ENCODE measurements at places on chromosomes 11 and 22. TPM values are rescaled to one million over a fixed set of nuclear protein-coding genes. Genes with fewer than 3 reads are reported as not detected.

GRCh38 chr11:73980001-73980961, 2.4 kb downstream of the UCP2 start:
- peak; percentile 20 for DNase-seq

- no peak for DNase-seq
These were observed 89.0 kb downstream of the MICAL2 start for GRCh38 chr11:12199231-12199948.

GRCh38 chr22:49004484-49005399, 822.9 kb downstream of the BRD1 start:
- no peak for DNase-seq

DNA sequence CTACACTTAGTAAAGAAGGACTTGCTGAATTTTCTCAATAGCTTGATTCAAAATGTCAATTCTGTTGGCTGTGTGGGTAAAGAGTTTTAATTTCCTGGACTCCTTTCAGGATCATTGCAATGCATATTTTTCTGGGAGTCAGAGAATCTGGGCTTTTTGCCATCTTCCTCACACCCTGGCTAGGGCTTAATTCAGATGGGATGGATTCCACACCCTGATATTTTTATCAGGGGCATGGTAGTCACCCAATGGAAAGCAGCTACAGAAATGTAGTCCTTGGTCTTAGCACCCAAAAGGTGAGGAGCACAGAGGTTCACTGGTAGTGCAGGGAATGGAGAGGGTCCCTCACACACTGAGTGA, 79.3 kb downstream of the SGSM3 start:
- no peak for DNase-seq

KIRREL3 gene
- 1.1 TPM for polyA plus RNA-seq

DNA sequence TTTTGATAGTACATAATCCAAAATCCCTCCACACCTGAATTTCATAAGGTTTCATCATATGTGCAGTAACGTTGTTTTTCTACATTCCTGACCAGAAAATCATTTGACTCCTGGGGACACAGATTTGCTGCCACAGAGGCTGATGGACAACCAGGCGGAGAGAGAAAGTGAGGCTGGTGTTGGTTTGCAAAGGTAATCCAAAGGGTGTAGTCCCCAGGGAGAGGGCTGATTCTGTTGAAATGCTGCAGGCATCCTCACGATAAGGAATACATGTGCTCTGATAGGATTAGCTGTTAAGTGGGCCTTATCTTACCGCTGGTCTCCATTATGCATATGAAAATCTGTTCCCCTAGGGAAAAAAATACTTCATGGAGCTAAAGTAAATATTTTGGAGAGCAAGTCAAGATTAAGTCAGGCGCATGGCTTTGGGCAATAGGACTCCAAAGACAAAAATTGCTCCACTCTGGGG, 8.1 kb downstream of the APOL6 start:
- DNase-seq = no peak

GRCh38 chr11:27087432-27087831, 46.8 kb downstream of the BBOX1 start:
- DNase-seq = no peak

C11orf65 gene
- 2.5 TPM for polyA plus RNA-seq

PNPLA3 gene
- polyA plus RNA-seq = 0.49 TPM

DNA sequence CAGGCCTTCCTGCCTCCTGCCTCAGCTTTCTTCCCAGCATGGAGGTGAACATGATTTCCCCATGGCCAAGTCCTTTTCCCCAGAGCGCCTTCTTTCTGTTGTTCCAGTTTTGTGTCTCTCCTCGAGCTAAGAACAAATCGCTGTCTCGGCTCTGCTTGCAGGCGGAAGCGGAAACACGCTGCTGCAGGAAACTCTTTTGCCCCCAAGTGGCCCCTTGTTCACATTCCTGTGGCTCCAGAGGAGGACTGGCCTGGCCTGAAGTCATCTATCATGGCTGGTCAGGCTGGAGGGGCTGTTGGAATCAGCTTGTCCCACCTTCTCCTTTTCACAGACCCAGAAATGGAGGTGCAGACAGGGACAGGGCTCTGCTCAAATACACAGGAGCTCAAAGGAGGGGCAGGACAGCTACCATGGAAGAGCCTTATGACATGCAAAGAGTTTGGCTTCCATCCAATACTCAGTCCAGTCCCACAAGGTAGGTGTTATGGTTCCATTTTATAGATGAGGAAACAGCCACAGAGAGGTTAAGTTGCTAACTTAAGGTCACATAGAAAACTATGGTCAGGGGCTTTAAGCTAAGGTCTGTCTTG, 182.2 kb upstream of the SYT13 start:
- peak; percentile 22 for DNase-seq

HTR3A gene
- polyA plus RNA-seq = 0.21 TPM

BIRC3 gene
- 2.4 TPM for polyA plus RNA-seq

MN1 gene
- polyA plus RNA-seq = 2.2 TPM

SCN2B gene
- 5.7 TPM for polyA plus RNA-seq

- no peak for DNase-seq
These were observed 745.6 kb downstream of the NELL1 start for GRCh38 chr11:21414953-21415352.

DNA sequence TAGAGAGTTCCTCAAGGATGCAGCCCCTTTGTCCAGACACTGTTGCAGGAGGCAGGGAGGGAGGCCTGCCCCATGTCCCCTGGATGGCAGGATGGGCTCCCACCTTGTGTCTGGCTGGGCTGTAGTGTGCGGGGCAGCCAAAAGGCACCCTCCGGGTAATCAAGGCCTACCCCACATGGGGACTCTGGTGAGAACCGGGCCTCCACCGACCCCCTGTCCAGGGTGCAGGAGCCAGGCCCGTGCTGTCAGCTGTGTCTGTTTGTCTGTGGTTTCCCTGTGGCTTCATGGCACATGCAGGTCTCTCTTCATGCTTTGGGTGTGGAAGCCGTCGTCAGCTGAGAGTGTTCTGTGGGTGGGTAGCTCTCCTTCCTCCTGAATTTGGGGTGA, 1240.9 kb downstream of the BRD1 start:
- DNase-seq = no peak

- DNase-seq = no peak
These were observed 140.8 kb downstream of the TBC1D22A start for GRCh38 chr22:46902998-46903916.

DNA sequence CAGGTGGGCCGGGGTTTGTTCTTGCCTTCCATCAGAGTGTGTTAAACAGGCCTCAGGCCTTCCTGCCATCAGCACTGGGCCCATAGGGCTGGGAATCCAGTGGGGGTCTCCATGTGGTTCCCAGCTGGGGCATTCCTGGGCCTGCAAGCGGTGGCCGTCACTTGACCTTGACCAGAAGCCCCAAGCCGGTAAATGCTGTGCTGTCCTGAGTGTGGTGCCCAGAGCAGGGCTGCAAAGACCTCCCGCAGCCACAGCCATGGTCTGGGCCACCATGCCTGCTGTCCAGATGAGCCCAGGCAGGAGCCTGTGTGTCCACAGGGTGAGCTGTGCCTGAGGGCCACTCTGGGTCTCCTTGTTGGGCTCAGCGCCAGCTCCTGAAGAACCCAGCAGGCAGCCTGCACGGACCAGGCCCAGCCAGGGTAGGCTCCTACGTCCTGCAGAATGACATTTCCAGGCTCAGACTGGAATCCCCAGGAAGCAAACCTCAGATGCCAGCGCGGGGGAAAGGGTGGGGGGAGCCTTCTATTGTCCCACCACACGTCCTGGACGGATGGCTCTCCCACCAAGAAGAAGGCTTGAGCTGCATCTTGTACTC, 117.3 kb downstream of the KCNQ1OT1 start:
- DNase-seq = no peak

DAGLA gene
- polyA plus RNA-seq = 2.4 TPM

CKAP5 gene
- polyA plus RNA-seq = 114 TPM

GRCh38 chr22:49350441-49351121, 477.1 kb downstream of the BRD1 start:
- DNase-seq = no peak

DNA sequence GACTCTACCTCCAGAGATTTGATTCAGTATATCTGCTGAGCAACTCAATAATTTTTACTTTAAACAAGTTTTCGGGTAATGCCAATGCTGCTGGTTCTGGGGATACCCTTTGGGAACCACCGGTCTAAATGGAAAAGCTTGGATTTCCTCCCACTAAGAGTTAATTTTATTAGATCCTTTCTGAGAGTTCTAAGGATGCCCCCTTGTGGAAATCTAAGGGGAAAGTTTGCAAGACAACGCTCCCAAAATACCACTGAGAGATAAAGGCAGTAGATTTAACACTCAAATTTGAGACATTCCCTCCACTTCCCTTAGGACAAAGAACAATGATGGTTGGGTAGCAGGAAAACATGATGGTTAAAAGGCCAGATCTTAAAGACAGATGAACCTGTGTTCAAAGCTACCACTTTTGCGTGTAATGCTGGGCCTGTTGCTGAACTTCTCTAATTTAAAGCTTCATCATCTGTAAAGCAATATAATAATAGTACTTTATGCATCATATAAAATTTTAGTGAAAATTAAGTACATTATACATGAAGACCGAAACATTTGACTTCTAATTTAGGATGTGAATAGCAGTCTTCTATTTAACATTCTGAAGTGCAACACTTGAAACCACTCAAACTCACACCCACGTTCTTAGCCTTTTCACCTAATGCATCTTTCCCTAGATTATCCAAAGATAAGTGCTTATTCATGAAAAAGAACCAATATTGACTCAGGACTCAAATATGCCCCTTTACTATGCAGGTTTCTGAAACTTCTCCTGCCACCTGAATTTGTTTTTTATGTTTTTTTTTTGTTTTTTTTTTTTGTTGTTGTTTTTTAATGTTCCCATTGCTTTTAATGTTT, 110.1 kb upstream of the LUZP2 start:
- DNase-seq = peak; percentile 34

DNA sequence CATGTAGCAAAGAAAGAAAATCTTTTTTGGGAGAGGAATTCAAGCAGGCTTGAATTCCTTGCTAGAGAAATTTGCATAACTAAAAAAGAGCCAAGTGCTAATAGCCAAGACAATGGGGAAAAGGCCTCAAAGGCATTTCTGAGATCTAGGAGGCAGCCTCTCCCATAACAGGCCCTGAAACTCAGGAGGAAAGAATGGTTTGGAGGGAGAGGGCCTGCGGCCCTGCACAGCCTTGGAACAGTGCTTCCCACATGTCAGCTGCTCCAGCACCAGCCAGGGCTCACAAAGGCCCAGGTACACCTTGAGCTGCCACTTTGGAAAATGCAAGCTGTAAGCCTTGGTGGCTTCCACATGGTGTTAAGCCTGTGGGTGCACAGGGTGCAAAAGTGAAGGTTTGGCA, 55.5 kb upstream of the TSPAN18 start:
- no peak for DNase-seq

SLC25A17 gene
- polyA plus RNA-seq = 40.1 TPM

DNA sequence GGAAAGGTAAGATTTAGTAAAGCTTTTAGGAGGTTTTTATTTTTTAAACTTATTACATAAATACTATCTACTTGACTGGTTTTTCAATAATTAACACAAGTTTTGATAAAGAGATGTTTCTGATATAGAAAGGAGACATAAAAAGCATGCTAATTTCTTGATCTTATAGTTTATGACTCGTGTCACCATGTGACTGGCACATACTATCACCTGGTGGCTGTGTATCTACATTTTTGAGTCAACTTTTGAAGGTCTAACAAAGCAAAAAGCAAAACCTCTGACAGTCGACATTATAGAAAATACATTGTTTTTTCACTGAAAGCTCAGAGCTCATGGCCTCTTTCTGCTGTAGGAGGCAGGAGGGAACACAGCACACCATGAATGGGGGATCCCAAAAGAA, 810 bp downstream of the ACRV1 start:
- DNase-seq = no peak

MMP3 gene
- polyA plus RNA-seq = not detected

SFI1 gene
- polyA plus RNA-seq = 37.5 TPM
